ENCODE measurements at places on chromosomes 5 and 9.

- no peak for DNase-seq
Measured at GRCh38 chr5:156314416-156314815, 12.5 kb upstream of the SGCD start.

- DNase-seq = no peak
Measured at GRCh38 chr5:124952566-124952965, 206.1 kb upstream of the ZNF608 start.

DNA sequence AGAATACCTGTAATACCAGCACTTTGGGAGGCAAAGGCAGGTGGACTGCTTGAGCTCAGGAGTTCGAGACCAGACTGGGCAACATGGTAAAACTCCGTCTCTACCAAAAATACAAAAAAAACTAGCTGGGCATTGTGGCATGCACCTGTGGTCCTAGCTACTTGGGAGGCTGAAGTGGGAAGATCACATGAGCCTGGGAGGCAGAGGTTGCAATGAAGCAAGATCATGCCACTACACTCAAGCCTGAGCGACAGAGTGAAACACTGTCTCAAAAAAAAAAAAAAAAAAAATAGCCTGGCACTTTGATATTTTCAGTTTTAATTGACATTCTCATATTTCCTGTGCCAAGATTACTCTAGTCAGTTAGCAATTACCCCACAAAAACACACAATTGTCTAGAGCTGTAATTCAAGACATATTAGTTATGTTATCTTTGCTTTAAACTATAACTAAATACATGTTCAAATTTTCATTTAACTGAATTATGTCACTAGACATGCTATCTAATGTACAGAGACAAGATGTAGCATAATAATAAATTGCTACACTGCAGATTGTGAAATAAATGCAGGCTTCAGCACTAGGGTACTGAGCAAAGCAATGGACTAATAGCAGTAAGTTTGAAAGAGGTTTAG lies 378.2 kb upstream of the GRAMD2B start:
- DNase-seq = no peak

DNA sequence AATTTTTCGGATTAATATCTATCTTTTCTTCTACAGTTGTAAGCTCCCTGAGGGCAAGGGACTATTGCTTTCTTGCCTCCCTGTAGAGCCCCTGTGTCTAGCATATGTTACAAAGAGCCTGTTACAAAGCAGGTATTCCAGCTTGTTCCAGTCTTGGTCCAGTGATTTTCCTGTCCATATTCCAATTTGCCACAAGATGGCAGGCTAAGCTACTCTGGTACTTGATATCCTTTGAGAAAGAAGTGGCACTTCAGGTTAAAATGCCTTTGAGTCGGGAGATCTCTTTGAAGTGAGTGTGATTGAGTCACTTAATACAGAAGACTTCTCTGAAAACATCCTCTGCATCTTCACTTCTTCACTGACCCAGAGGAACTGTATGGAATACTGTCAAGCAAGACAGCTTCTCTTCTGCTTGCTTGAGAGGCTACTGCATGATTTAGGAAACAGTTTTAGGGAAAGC lies 24.5 kb downstream of the CAVIN4 start:
- DNase-seq = peak; percentile 46

- DNase-seq = no peak
Measured at GRCh38 chr5:38410304-38410990, 146.0 kb downstream of the LIFR start.

DNA sequence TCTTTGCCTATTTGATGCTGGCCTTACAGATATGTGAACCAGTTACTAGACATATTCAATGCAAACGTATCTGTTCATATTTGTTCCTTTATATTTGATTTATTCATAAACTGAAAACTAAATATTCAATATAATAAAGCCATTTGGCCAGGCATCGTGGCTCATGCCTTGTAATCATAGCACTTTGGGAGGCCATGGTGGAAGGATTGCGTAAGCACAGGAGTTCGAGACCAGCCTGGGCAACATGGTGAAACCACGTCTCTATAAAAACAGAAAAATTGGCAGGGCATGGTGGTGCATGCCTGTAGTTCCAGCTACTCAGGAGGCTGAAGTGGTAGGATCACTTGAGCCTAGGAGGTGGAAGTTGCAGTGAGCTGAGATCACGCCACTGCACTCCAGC lies 49.2 kb upstream of the CTNNAL1 start:
- no peak for DNase-seq

GRCh38 chr9:89384783-89385182 lies 66.5 kb downstream of the SECISBP2 start:
- DNase-seq = no peak

DNA sequence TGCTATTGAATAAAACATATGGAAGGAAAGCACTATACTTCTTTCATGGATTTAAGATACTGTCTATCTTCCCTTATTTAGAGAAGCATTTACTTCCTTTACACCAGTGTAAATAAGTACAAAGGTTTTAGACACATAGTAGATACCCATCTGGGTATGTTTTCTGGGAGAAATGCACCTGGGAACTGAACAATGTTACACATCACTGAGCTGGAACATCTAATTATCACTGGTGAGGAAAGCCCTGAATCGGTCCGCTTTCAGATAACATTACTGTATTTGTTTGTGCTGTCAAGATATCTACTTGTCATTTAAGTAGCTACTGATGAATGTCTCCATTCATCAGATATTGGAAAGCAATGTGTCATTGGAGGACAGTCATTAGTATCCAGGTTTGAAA lies 964.7 kb upstream of the PTPRD start:
- peak; percentile 68 for DNase-seq

DNA sequence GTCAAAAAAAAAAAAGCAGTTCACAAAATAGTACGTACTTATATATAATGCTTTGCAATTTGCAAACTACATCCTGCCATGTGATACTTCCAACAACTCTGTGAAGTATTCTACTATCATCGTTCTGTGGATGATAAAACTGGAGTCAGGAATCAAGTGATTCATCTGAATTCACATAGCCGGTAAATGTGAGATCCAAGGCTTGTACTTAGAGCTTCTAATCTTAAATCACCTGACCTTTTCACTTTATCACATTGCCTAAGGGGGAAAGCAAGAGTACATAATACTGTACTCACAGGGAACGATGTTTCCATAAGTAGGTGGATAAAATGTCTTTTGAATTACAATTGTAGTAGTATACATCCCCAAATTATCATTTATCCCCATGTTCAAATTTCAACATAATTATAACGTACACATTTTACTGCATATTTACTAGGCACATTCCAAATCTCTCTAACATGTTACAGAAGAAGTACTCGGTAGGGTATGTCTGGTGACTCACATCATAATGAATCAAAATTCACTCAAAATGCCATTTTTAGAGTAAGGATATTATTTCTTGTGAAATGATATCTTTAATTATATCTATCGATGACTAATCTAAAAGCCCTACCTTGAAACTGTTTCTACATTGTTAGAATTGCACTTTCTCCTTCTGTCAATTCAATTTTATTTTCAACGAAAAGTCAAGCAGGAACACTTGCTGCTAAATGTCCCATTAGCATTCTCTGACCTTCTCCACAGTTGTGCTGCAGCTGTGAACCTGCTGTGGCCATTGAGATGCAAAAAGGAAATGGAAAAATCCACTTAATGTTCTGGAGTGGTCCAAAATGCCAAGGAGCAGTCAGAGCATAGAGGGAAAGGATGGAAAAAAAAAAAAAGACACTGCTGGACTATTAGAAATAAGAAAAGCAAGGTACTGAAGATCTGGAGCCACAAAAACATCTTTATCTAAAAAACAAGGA lies 78.9 kb downstream of the OR2K2 start:
- no peak for DNase-seq

- no peak for DNase-seq
Measured at GRCh38 chr5:115333164-115333563, 36.7 kb upstream of the CCDC112 start.

- DNase-seq = no peak
Measured at GRCh38 chr5:166074582-166075481, 2216.6 kb upstream of the WWC1 start.

GRCh38 chr9:119083673-119084072 lies 285.6 kb downstream of the BRINP1 start:
- DNase-seq = no peak

DNA sequence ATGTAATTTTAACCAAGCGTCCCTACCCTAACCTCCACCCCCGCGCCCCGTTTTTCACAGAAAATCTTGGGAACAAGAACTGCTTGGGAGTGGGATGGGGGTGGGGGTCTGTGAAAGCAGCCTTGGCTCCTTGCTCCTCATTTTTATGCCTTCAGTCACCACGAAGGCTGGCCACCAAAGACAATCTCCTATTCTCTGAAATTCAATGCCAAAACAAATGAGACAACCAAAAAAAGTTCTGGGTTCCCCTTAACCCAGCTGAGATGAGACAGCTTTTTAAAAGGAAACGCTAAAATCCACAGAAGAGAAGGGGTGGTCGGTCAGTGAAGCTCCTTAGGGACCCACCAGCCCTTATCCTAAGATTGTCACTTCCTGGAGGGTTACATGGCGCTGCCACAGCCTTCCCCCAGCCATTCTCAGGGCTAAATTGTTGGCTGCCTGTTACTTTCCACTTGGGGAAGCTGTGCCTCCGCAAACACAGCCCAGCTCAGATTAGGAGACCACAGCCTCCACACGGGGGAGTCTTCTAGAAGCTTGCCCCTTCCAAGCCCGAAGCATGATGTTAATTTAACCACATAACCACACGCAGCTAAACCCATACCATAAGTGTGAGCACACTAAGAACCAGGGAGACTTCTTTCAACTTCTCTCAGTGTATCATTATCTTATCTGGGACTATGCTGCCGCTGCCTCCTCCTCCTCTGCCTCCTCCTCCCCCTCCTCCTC lies 136.3 kb downstream of the FOXD1 start:
- DNase-seq = no peak

DNA sequence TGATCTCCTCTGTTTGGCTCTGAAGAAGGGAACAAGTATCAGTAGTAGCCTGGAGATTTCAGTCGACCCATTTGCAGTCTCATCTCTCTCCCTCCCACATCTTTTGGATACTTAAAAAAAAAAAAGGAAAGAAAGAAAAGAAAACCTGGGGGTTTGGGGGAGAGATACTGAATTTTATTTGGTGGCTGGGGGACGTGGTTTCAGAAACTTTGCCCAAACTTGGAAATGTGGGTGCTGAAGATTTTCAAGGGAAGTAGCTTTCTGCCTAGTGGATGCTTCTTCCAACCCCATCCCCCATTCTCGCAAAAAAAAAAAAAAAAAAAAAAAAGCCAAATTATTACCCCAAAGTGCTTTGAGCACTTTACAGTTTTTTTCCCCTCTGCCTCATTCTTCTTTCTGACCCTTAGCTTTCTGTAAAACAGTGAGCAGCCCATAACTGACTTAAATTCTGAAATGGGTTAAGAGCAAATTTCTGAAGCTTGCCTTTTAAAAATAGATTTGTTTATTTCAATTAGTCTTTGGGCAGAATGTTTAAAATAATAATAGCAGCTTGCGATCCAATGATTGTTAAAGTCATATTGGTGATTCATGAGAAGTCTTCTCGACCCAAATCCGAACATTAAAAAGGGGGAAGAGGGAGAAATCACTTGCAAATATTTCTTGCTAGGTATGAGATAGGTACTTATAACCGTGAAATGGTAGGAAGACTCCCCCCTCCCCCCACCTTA lies 894 bp downstream of the FST start:
- no peak for DNase-seq

- no peak for DNase-seq
Measured at GRCh38 chr9:17688834-17689233, 110.0 kb downstream of the SH3GL2 start.

DNA sequence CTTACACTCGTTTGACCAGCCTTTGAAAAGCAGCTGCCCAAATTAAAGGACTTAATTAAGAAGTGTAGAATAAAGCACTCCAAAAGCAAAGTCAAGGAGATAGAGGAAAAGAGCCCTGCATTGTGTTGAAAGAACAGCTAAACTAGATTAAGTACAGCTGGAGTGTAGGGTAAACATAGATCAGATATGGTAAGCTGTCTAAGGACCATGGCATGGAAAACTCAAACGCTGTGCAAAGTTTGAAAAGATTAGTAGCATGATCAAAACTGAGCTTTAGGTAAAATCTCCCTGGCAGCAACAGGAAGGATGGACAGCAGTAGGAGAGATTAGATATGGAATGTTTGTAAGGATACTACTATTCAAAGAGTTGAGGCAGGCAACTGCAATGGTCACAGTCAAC lies 55.4 kb downstream of the BNC2 start:
- DNase-seq = no peak

DNA sequence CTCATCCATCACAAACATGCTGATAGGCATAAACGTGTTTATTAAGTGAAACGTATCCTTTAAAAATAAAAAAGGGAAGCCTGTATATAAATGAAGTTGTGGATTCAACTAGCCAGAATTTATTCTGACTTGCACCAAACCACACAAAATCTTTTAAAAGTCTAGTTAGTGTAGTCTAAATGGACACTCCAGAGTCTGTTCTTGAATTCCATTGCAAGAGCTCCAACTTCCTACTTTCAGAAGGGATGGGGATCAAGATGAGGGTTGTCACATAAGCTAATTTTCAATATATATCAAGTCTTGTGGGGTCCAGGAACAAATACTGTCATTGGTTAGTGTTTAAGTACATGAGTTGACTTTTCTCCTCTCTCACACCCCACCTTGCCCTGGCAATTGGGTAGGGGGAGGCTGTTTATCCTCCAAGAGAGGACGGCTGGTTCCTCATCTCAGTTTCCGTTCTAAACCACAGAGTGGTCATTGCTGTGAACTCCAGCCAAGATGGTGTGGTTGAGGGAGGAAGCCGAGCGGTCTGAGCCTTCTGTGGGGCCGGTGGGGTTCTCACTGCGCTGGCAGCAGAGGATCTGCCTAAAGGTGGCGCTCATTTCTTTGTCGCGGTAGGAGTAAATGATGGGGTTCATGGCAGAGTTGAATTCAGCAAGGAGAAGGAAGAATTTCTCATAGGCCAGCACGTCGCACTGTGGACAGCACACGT lies 163.2 kb downstream of the LPAR1 start:
- DNase-seq = no peak

GRCh38 chr5:142998316-142999020 lies 228.3 kb downstream of the ARHGAP26 start:
- no peak for DNase-seq

- no peak for DNase-seq
Measured at GRCh38 chr5:16413166-16413860, 52.3 kb downstream of the ZNF622 start.

DNA sequence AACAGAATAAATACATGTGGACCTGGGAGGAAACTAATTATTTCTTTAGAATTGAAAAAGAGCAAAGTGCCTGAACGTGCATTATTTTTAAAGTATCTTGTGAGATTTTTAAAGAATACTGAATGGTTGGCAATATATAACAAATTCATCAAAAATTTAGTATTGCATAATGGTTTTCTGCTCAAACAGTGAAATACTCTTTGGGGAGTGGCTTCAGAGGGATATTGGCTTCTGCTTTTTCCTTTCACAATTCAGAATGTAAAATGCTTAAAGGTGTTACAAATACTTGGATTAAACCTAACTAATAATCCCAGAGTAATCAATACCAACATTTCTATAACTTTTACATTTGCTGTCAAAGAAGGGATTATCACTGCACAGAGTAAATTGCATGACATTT lies 379.3 kb upstream of the CHD1 start:
- DNase-seq = no peak

DNA sequence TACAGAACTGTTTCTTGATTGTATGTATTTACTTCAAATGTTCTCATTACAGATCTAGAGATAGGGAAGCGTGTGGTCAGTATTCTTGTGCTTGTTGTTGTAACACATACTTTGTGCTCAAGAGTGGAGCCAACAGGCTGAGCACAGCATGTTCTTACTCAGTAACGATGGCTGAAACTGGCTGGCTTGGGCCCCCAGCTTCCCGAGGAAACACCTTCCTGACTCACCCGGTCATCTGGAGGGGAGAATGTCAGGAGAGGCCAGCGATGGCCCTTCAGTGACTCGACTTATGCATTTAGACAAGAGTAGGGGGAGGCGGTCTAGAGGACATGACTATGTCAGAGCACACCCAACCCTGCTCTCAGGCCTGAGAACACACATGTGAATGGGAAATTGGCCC lies 25.6 kb downstream of the ZNF474 start:
- DNase-seq = no peak
